ENCODE measurements at places on chromosomes 7 and 10.

DNA sequence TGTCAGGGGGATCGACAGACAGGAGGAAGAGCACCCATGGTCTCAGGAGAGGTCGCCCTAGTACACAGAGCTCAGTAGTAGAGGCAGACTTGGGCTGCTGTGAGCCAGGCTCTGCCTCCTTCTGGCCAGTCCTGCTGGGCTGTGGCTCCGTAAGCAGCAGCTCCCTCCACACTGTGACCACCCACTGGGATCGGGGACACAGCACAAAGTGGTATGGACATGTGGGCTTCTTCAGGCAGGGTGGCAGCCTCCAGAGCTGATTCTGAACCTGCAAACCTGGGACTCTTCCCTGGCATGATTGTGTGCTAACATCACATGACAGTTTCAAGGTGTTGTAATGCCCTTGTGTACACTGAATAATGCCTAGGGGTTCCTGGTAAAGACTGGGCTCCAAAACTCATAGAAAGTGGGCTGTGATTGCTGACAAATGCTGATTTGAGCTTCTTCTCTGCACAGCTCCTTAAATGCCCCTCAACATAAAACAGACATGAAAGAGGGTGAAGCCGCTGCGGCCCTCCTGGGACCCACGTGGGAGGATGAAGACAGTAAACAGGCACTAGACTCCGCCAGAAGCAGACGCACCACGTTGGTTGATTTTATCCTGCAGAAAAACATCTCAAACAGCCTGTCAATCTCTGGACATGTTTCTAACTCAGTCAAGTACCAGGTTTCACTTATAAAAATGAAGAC lies 76.7 kb downstream of the GPR26 start:
- no peak for DNase-seq

GRCh38 chr10:63755441-63755840 lies 234.2 kb downstream of the REEP3 start:
- no peak for DNase-seq

- no peak for DNase-seq
Measured at GRCh38 chr7:22173685-22174573, 183.0 kb downstream of the RAPGEF5 start.

- DNase-seq: no peak
Measured at GRCh38 chr10:61786728-61787127, 114.8 kb upstream of the ARID5B start.

GRCh38 chr10:131403936-131404335 lies 92.4 kb upstream of the TCERG1L start:
- DNase-seq: no peak

GRCh38 chr7:41313171-41313570 lies 389.7 kb downstream of the INHBA start:
- DNase-seq: no peak
